Fibroblast of skin of scalp (primary cell): ENCODE measurements at places on chromosomes 12 and 14.

- peak; percentile 4 for DNase-seq
These were observed 149.8 kb upstream of the SFSWAP start for GRCh38 chr12:131561051-131561450.

DNA sequence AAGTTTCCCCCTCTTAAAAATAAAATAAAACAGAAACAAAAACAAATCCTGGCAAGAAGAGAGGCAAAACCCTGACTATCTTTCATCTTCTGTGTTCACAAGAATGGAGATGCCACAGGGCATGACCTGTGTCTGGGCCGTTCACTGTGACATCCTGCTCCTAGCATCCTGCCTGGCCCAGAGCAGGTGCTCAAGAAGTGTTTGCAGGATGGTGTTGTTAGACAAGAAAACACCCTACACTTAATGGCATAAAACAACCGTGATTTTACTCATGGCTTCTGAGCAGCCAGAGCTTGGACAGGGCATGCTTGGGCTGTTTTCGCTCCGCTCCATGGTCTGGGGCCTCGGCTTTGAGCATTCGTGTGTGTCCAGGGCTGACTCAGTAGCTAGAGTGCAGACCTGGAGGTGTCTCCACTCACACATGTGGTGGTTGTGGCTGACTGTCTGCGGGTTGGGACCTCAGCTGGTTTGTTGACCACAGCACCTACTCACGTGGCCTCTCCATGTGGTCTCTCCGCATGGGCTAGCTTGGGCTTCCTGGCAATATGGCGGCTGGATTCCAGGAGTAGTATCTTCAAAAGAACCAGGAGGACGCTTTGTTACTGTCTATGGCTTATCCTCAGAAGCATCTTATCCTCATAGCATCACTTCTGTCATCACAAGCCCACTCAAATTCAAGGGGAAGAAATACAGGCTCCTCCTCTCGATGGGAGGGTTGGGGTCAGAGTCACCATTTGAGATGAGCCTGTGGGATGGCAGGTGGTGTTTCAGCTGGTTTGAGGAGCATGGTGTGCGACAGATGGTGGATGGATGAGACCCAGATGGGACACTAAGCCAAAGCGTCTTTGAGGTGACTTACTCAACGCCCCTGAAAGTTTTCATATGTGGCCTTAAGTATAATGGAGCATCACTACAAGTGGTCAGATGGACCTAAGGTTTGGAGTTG, 33.2 kb upstream of the FZD10 start:
- no peak for DNase-seq

DNA sequence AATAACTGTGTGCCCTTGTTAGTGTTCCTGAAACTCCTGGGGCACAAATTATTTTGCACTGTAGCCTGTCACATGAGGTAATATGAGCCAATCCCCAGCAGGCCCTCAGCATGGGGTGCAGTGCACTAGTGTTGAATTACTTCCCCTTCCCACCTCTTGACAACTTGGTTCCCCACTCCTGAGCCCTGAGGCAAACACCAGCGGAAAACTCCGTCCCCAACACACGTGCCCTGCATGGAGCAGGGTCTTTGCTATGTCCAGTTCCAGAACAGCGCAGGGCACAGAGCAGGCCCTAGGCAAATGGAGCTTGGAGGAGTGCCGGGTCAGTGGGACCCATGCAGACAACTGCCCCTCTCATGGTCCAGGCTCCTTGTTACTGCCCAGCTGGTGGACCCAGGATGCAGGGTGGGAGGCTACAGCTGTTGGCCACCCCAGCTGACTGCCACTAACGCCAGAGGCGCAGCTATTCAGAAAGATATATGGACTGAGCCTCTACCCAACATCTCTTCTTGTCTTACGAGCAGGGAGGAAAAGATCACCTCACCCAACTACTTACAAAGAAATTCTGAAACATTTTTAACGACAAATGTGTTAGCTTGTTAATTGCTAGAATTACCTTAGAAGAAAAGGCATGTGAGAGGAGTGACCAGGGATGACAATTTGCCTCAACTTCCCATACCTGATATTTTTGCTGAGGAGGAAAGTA, 71.6 kb downstream of the NT5DC3 start:
- no peak for DNase-seq

- DNase-seq, result no peak
These were observed 32.0 kb downstream of the MYL2 start for GRCh38 chr12:110888256-110888991.

GRCh38 chr12:103493199-103493598, 2.6 kb downstream of the C12orf42 start:
- DNase-seq, result no peak

- DNase-seq, result no peak
These were observed 428.7 kb downstream of the AEBP2 start for GRCh38 chr12:19867970-19868369.
